ENCODE measurements at places on chromosomes 6 and 20. TPM values are rescaled to one million over a fixed set of nuclear protein-coding genes. Genes with fewer than 3 reads are reported as not detected.

Gene SYNDIG1
- total RNA-seq: 26.1 TPM

Gene MAP1LC3A
- 43.2 TPM for total RNA-seq

Gene ADRM1
- total RNA-seq: 41.2 TPM

Gene ARFGEF3
- 37.1 TPM for total RNA-seq

Gene SLC32A1
- 7.7 TPM for total RNA-seq

Gene GUCA1A
- 1.2 TPM for total RNA-seq

Gene HRH3
- 0.82 TPM for total RNA-seq

Gene SLC17A9
- under 0.01 TPM for total RNA-seq

Gene CDH4
- 22.8 TPM for total RNA-seq

Gene FAM83B
- total RNA-seq: 0.41 TPM

Gene SLC2A4RG
- total RNA-seq: 1.2 TPM

Gene CGA
- not detected for total RNA-seq

Gene C20orf144
- 0.41 TPM for total RNA-seq

Gene EDN3
- total RNA-seq: 0.82 TPM

Gene CCM2L
- total RNA-seq: 2.9 TPM

Gene PTCRA
- total RNA-seq: not detected

Gene CLPSL1
- total RNA-seq: not detected

Gene FGD2
- 0.82 TPM for total RNA-seq

Gene NOX3
- total RNA-seq: not detected
